Hair follicular keratinocyte (primary cell): ENCODE measurements at places on chromosomes 7 and 10. TPM values are rescaled to one million over a fixed set of nuclear protein-coding genes. Genes with fewer than 3 reads are reported as not detected.

The NEUROD6 gene
- total RNA-seq: not detected in 2 replicates

The HABP2 gene
- not detected in 2 replicates for total RNA-seq

The CRTAC1 gene
- total RNA-seq: not detected in 2 replicates

The BTBD16 gene
- total RNA-seq: 0.15 and 0.47 TPM in 2 replicates

The WNT8B gene
- total RNA-seq: not detected in 2 replicates

The PHTF2 gene
- 12.2 and 18.5 TPM in 2 replicates for total RNA-seq

The NXPH1 gene
- total RNA-seq: not detected in 2 replicates

The UNC5B gene
- total RNA-seq: 3.8 and 12.6 TPM in 2 replicates

The TSPAN13 gene
- 20.1 and 24.1 TPM in 2 replicates for total RNA-seq

The A1CF gene
- total RNA-seq: not detected in 2 replicates

The EGFR gene
- total RNA-seq: 121 and 198 TPM in 2 replicates

The RNLS gene
- 9.3 and 16.3 TPM in 2 replicates for total RNA-seq

The WDR11 gene
- total RNA-seq: 33.0 and 47.7 TPM in 2 replicates

The SUGCT gene
- total RNA-seq: 33.6 and 36.2 TPM in 2 replicates

The CYP26C1 gene
- total RNA-seq: not detected in 2 replicates

The SLC16A9 gene
- total RNA-seq: 7.8 and 8.4 TPM in 2 replicates

The CNPY1 gene
- total RNA-seq: not detected in 2 replicates

The AGBL3 gene
- 0.46 and 1.0 TPM in 2 replicates for total RNA-seq

The CLDN3 gene
- not detected in 2 replicates for total RNA-seq

The SERPINE1 gene
- 244 and 431 TPM in 2 replicates for total RNA-seq

The TLX1 gene
- total RNA-seq: not detected in 2 replicates

The OR2A12 gene
- total RNA-seq: not detected in 2 replicates

The RBM20 gene
- not detected in 2 replicates for total RNA-seq

The TDRD1 gene
- 0.31 and 0.76 TPM in 2 replicates for total RNA-seq

The GATA3 gene
- 2.7 and 3.5 TPM in 2 replicates for total RNA-seq

The UCMA gene
- not detected in 2 replicates for total RNA-seq

The AQP1 gene
- not detected in 2 replicates for total RNA-seq

The VSTM2A gene
- total RNA-seq: not detected in 2 replicates

The CDHR1 gene
- 1.9 and 3.0 TPM in 2 replicates for total RNA-seq

The ADAMTS14 gene
- total RNA-seq: 0.19 TPM in 1 of 2 replicates, not detected in the other

The IDI1 gene
- 117 and 139 TPM in 2 replicates for total RNA-seq

The ITGB8 gene
- total RNA-seq: 15.1 and 41.0 TPM in 2 replicates

The PNLIPRP2 gene
- total RNA-seq: not detected in 2 replicates

The MET gene
- 76.1 and 104 TPM in 2 replicates for total RNA-seq
